Stimulated activated CD8-positive, alpha-beta memory T cell treated with anti-CD3 and anti-CD28 coated beads, Interleukin-15, amount 100 ng/mL, for 4 hours (primary cell): ENCODE measurements at places on chromosomes 1 and 21.

DNA sequence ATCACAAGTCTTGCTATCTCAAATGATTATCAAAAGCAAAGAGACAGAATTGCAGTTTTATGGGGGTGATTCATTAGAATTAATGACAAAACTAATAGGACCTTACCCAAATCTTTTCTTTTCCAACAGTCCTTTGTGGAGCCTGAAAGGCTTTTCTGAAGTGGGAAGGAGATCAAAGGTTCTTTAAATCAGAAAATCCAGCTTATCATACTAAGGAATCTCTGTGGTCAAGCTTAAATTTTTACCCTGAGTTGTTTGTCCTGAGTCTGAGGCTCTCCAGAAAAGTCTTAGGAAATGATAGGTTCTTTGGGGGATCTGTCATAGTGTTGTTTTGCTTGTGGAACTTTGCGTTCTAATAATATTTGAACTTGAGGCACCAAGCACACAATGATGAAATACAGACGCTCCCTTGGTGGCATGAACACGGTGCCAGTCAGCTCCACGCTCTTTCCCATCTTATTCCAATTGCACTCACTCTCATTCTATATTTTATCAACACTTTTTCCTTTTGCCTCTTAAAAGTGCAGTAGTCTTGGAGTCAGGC, 38.0 kb upstream of the COL24A1 start:
- DNase-seq, result no peak

- DNase-seq, result no peak
These were observed 3.7 kb downstream of the FOXD2 start for GRCh38 chr1:47441450-47442106.

GRCh38 chr1:108816049-108816893, 40.6 kb downstream of the AKNAD1 start:
- DNase-seq, result no peak

DNA sequence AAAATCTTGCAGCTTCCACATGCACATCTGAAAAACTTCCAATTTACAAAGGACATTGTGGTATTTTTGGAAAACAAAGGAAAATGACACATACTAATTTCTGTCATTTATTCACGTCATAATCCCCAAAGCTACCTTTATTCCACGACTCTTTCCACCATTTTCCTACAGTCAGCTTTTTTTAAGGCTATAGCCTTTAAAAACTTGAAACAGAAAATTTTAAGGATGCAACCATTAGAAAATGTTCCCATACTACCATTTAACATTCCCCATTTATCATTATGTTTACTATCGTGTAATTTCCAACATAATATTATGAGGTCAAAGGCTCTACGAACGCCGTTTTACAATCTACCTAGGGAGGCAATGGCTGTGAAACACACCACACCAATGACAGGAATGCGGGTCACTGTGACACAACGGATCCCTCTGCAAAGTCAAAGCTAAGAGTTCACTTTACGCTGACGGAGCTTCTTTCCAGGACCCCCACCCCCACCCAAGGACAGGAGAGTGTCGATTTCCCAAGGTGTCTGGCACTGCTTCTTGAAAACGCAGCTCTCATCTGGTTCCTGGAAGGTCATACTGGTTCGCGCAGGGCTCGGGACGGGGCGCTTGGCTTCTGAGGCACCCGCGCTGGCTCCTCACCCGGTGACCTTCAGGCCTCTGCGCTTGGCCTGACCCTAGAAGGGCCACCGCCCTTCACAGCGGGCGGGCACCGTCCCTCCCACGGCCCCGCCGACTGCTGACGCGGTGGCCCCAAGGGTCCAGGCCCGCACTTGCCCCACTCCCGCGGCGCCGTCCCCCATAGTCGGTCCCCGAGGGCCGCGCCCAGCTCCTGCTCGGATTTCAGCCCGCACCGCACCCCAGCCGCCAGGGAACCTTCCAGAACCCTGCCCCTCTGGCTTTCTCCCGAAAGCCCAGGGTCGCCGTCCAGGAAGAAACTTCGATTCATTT, 50.5 kb upstream of the ATF3 start:
- peak; percentile 18 for DNase-seq

GRCh38 chr1:180145446-180145845, 9.2 kb upstream of the QSOX1 start:
- DNase-seq, result no peak

DNA sequence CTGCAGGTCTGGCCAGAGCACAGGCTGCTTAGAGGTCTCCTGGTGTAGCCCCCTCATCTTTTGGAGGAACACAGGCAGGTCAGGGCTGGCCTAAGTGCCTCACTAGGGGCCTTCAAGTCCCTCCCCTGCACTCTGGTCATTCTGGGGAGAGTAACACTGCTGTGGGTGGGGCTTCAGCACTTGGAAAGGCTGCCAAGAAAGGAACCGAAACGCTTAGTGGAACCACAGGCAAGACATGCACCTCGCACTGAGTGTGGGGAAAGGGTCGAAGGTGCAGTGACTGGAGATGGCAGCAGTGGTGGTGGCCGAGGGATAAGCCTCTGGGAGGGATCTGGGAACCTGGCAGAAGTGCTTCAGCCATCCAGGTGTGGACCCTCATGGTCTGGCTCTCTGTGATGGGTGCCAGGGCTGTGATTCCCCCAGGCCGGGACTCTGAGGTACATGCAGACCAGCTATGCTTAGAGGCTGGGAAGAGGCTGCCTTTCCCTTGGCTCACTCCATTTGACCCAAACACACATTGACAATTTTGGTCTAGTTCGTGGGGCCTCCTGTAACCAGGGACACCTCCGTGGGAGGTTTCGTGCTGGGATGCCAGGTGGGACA, 182.9 kb upstream of the CSF3R start:
- DNase-seq, result no peak

DNA sequence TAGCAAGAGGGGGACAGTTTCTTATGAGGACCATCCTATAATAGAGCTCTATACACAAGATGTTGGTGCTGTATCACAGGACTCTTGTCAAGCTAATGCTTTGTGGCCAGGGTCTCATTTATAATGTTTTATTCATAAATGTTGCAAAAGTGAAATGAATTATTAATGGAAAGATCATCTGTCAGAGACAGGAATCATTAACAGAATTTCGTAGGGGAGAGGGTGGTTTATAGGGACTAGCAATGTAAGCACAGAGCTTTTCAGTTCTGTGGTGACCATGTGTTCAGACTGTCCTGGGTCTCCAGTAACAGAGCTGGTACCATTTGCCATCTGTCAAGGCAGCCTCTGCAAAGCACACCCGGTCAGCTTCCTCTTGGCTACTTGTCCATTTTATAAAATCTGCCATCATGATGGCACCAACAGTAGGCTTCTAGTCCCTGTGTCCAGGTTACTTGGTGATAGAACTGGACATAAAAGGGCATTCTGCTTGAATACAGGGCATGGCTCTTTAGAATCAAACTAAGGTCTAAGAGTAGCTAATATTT, 36.2 kb downstream of the LPAR3 start:
- no peak for DNase-seq

DNA sequence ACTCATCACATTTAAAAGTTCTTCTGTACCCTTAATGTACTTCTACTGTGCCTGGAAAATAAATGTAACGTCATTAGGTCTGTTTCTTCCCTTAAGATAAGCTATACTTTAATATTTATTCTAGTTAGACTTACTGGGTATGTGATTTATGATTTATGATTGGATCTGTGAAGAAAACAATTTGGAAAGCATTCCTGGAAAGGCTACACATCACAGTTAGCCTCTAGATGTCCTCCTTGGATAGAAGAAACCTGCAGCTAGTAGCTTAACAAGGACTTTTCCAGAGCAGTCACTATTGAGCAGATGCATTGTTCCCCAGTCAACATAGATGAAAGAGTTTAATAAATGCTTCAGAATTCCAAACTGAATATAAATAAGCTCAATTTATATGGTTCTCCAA, 22.2 kb upstream of the ABL2 start:
- DNase-seq, result no peak

DNA sequence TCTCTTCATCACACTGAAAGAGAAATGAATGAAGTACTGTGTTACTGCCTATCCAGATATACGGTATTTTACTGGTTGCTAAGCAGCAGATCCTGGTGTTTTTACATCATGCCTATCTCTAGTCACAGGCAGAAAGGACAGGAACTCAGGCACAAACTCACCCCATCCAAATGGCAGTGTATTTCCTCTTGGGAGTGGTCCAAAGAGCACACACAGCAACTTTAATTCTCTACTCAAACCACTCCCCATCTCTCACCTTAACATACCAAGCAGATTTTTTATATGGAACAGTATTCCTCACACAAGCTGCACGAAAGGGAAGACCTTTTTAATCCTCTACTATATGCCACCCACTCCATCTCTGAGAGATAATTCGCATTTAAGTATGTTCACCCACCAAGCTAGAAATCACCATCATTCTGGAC, 27.3 kb downstream of the EIF4G3 start:
- DNase-seq, result no peak

GRCh38 chr1:66292944-66293343, 241.0 kb upstream of the SGIP1 start:
- no peak for DNase-seq

DNA sequence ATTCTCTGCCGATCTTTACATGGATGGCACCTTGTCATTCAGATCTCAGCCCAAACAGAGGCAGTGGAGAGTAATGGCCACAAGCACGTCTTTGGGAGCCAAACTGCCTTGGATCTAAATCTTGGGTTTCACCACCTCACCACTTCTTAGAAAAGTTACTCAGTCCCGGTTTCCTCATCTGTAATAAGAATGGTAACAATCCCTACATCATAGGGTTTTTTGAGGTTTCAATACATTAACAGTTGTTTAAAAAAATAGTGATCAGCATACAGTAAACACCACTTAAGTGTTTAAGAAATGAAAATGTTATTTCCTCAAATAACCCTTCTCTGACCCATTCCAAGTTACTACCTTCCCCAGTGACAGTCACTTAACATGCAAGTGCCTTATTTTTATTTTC, 38.5 kb upstream of the KCNA3 start:
- DNase-seq, result no peak

DNA sequence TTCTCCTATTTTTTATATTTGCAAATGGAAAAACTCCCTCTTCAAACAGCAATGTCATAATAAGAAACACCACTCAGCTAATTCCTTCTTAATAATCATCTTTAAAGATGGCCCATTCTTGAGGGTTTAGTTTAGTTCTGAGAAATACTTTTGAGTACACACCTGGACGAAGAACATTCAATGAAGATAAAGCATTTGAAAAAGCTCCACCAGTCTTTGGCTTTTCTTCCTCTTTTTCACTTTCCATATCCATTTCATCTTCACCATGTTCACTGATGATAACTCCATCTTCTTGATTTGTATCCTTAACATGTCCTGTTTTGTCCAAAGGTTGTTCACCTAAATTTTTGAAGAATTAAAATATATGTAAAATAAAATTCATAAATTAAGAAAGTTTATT, 7.4 kb downstream of the PAXBP1 start:
- no peak for DNase-seq

- no peak for DNase-seq
These were observed 24.2 kb upstream of the SLFNL1 start for GRCh38 chr1:41045740-41046139.

- DNase-seq, result no peak
These were observed 5.2 kb downstream of the H6PD start for GRCh38 chr1:9239622-9240401.

DNA sequence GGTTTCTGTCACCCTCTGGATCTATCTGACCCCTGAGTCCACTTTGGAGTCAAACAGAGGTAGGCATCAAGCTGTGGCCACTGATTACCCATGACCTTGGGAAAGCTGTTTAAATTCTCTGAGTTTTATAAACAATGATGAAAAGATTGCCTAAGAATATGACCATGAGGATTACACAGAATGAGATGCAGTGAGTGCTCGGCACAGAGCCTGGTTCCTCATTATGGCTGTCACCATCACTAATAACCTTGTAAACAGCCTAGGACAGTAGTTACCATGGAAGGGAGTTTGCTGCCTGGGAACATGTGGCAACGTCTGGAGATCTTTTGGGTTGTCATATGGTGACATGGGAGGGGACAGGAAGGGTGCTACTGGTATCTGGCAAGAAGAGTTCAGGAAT, 248.3 kb upstream of the KAZN start:
- no peak for DNase-seq

DNA sequence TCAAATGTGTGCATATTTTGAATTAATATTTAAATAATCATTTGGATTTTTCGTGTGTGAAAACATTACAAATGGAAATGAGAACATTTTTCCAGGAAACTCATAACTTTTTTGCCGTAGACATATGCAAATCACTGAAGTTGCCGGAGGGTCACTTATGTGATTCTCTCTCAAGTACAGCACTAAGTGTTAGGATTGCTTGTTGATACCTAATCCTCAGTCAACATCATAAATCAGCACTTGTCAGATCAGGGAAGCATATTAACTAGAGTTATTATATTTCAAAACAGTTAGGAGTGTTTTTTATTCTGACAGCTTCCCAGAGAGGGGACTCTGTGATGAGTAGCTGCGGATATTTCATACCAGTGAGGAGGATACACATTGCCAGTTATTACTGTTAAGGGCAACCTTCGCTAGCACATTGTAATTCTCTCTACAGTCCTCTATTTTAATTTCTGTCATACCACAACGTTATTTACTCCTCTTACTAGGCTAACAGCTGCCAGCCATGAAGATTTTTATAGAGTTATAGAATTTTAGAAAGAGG, 41.5 kb downstream of the NCAM2 start:
- no peak for DNase-seq

GRCh38 chr1:17611991-17612390, 72.5 kb downstream of the ARHGEF10L start:
- no peak for DNase-seq

GRCh38 chr1:87689487-87689886, 360.8 kb downstream of the LMO4 start:
- DNase-seq, result no peak

- no peak for DNase-seq
These were observed 4.4 kb downstream of the TAL1 start for GRCh38 chr1:47227341-47228232.

DNA sequence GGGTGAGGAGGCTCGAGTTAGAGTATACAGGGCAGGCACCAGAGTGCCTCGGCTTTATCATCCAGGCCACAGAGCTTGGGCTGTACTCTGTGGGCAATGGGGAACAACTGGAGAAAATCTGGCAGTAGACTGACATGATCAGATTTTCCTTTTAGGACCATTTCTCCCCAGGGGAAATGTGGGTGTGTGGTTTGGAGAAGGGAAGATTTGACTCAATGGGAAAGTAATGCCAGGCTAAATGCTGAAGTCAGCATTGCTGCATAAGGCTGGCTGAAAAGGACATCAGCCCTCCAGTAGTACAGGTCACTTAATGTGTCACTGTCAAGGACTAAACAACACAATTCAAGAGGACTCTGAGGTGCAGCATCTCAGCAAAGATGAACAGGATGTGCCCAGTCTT, 5.0 kb downstream of the FYB2 start:
- DNase-seq, result no peak
